ENCODE measurements at places on chromosomes 11 and 22.

DNA sequence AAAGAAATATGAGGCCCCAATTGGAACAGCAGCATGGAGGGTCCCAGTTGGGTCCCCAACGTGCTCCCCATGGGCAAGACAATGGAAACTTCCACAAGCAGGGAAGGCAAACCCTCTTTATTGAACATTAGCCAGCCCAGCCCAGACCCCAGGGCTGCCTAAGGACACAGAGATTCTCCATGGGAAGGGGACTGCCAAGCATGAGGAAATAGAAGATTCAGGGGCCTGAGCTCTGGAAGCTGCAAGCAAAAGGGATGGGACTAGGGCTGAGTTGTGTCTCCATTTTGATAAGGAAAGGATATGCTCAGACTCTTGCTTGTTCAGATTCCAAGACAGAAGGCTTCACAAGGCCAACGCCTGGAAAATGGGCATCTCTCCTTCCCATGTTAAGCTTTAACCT, 23.3 kb downstream of the TMEM218 start:
- no peak for DNase-seq

DNA sequence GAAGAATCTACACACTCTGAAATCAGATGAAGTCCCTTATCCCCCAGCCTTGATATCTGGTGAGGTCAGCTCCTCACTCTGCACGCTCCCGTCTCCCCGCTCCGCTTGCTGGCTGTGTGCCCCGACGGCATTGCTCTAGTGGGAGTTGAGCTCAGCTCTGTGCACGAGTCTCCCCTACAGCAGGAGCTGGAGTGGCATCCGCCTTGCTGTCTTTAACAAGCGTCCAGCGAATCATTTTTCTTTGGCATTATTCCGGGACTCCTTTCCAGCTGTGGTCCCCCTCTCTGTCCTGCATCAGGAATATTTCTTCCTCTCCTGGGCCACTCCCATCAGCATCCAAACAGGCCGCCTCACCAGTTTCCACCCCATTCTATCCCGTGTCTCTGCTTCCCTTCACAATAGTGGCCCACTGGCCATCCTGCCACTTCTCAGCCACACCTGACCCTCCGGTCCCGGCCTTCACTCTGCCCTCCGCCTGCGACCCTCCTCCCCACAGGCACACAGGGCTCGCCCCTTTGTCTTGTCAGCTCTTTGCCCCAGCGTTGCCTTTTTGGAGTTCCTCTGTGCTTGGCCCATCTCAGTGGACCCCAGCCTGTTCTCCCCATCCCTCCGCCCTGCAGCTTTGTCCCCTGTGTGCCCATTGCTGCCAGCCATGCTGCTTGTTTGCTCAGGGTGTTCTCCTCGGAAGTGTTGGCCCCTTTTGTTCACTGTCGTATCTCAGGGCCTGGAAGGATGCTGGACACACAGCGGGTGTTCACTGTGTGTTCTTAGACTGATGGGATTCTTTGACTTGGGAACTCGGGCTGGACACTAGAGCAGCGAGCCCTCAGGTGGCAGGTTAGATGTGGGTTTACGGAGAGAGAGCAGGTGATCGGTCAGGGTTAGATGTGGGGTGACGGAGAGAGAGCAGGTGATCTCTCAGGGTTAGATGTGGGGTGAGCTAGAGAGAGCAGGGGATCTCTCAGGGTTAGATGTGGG, 441.8 kb downstream of the TBC1D22A start:
- no peak for DNase-seq

GRCh38 chr11:111836721-111837120, 34.7 kb downstream of the ALG9 start:
- no peak for DNase-seq

DNA sequence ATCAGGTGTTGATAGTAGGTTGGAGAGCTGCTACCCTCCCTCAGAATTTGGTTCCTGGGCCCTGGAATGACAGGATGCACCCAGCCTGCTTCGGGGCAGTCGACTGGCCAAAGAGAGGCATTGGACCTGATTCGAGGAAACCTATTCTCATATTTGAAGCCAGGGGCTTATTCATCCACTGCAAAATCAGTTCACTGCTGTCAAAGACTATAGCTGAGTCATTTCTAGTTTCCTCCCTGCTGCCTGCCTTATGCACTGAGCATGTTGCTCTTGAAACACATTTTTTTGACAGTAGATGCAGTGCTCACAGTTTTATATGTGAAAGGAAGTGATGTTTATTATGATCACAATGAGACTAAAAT, 565.4 kb downstream of the ETS1 start:
- no peak for DNase-seq

GRCh38 chr22:38305471-38306448, 11.5 kb downstream of the CSNK1E start:
- peak; percentile 9 for DNase-seq

GRCh38 chr11:60835534-60835846, 6.4 kb upstream of the CCDC86 start:
- no peak for DNase-seq

GRCh38 chr11:106344966-106345365, 267.5 kb downstream of the AASDHPPT start:
- DNase-seq: no peak

- no peak for DNase-seq
Observed at GRCh38 chr22:32200752-32201151, 4.1 kb downstream of the RFPL2 start.

Data from activated T-helper 1 cell treated with Interleukin-2 at 50 U/mL for 16 hours (primary cell).